ENCODE measurements at places on chromosomes 12 and 14.

DNA sequence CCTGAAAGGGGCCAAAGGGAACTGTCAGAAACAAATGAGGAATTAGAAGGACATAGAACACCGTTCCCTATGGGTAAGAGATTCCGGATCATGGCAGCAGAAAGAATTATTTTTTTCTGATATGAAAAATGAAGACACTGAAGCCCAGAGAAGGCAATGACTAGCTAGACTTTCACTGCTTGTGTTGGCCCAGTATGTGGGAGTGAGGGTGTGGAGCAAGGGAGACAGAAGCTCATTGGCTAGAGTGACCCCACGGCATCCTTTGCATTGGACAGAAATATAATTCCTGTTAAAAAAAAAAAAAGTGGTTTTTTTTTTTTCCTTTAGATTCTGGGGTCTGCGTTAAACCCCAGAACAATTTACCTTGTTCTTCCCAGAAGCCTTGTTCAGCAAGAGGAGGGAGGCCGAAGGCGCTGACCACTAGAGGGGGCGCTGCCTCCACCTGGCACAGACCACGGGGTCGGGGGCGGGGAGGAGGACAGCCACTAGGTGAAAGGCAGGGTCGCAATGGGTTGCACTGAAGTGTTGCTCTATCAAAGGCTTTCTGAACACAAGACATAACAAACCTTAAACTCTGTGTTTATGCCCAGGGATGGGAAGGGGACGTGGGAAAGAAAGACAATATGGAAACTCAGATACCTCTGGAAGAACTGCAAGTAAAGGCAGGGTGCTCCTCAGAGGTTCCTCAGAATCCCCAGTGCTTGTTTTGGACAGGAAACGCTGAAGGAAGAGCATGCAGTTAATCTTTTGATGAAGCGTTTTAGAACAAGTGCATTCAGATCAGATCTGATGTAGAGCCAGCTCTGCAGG is 156.8 kb downstream of the KCNA5 start:
- DNase-seq = peak; percentile 2

DNA sequence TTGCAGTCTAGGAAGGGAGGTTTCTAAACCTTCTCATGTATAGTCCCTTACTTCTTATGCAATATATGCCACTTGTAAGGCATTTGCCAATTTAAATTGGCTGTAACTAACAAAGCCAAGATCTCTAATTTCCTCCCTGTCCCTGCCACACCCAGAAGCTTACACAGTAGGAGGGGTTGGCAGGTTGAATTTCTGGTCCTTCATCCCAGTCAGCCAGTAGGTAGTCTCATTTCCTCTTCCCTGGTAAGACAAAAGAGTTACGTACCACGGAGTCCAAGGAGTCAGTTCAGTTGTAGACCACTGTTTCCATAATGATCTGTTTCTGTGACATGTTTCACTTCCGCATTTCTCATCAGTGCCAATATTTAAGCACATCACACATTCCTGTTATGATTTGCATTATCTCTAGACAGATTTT is 47.0 kb upstream of the PLBD1 start:
- DNase-seq = no peak

GRCh38 chr14:75132382-75133086 is 5.7 kb upstream of the NEK9 start:
- peak; percentile 32 for DNase-seq

DNA sequence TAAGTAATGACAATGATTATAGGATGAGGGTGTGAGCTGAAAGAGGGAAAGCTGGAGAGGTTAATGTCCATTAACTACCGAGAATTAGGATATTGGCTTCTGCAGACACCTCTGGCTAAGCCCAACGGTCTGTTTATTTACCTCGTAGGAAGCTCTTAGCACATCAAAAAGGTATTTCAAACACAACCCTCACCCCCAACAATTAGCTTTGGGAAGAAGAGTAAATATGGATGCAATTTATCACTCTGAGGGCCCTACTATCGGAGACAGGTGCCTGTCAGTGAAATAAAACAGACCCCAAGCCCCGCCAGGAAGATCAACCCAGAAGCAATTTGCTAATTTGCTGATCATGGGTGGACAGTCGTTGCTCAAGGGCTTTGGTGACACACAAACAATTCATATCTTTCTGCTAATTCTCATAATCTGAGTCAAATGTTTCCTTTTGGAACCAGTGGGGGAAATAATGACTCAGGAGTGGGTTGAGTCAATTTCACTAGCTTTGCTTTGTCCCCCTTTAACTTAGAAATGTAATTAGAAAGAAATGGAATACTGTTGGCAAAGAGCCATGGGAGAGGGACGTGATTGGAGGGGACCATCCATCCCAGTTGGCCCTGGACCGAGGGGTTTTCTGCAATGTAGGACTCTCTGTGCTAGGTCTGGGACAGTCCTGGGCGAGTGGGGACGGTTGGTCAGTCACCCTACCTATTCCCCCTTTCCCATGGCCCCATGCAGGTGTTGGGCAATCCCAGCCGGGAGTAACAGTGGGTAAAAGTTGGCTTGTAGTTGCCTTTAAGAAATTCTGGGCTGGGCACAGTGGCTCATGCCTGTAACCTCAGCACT is 99.1 kb upstream of the MED13L start:
- no peak for DNase-seq

DNA sequence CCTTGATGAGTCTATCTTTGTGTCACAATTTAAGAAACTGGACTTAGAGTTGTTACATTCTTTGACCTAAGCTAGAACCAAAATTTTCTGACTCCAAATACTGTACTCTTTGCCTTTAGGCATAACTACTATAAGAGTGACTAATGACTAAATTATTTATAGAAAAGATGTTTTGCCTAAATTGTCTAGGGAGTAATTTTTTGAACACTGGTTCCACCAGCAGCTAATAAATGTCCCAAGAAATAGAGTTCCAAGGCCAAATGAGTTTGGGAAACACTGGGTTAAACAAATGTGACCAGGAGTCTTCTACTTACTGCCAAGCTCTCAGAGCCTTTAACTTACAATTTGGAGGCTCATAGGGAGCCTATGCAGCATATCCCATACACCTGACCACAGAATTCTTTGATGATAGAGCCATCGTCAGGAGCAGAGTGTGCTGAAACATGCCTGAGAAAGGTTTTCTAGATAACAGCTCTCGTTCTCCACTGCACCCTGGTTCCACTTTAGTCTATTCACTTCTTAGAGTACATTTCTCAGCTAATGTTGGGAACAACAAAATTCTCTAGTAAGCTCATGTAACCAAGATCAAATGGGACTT is 215.9 kb upstream of the HMGA2 start:
- no peak for DNase-seq

GRCh38 chr12:12467264-12467663 is 95.4 kb downstream of the DUSP16 start:
- DNase-seq = peak; percentile 55

DNA sequence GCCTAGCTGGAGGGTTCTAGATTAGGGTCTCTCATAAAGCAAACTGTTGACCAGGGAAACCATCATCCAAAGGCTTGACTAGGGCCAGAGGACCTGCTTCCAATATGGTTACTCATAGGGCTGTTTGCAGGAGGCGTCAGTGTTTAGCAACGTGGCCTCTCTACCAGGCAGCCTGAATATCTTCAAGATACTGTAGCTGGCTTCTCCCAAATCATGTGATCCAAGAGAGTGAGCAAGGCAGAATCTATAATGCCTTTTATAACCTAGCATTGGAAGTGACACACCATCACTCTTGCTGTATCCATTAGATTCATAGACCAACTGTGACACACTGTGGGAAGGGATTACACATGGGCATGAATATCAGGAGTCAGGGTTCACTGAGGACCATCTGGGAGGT is 17.3 kb downstream of the TPH2 start:
- DNase-seq = no peak

DNA sequence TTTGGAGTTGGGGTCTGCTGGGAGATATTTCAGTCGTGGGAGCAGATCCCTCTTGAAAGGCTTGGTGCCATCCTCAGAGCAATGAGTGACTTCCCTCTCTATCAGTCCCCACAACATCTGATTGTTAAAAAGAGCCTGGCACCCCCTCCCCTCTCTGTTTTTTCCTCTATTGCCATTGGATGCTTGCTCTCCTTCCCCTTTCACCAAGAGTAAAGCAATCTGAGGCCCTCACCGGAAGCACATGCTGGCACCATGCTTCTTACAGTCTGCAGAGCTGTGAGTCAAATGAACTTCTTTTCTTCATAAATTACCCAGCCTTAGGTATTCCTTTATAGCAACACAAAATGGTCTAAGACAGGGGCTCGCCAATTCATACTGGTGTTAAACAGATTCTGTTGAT is 99.1 kb upstream of the CCND2 start:
- DNase-seq = no peak

Measured in stimulated activated CD4-positive, alpha-beta T cell treated with anti-CD3 and anti-CD28 coated beads, Interleukin-4, amount 100 ng/mL, for 4 hours (primary cell).